NCI-H69 (cell line): ENCODE measurements at places on chromosomes 6 and 20.

GRCh38 chr20:17712708-17713107, 12.9 kb downstream of the BANF2 start:
- DNase-seq, result no peak

- no peak for DNase-seq
Observed at GRCh38 chr6:83921315-83921714, 61.8 kb downstream of the CYB5R4 start.

GRCh38 chr6:84775751-84776150, 11.4 kb upstream of the TBX18 start:
- no peak for DNase-seq

DNA sequence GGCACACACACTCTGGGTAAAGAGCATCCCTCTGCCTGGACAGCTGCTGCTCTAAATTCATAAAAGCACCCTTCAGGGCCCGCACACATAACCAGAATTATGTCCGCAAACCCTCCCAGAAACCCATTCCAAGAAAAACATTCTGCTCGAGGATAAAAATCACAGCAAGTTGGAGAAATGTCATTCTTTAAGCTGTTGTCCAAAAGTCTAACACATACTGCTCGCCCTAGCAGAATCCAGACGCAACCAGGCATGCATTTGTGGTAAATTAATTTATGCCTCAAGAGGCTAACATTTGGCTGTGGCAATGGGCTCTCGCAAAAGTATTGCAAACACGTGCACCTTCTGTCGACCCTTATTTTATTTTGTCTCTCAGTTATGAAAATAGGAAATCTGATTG, 116.1 kb upstream of the INSM1 start:
- DNase-seq, result no peak

DNA sequence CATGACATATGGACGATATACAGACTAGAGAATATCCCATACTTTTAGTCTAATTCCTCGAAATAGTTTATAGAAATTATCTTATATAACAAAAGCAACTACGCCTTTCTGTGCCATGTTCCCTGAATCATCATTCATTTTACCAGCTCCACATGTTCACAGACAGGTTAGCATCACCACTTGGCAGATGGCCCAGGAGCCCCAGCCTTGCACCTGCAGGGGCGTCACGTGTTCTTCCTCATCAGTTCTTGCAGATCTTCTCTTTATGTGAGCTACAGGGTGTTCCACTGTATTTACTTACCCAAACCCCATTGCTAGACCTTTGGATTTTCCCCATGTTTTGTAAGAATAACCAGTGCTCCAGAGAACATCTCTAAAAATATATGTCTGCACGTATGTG, 12.6 kb upstream of the BNIP5 start:
- peak; percentile 96 for DNase-seq

GRCh38 chr6:72755752-72756151, 133.9 kb downstream of the KCNQ5 start:
- peak; percentile 10 for DNase-seq

DNA sequence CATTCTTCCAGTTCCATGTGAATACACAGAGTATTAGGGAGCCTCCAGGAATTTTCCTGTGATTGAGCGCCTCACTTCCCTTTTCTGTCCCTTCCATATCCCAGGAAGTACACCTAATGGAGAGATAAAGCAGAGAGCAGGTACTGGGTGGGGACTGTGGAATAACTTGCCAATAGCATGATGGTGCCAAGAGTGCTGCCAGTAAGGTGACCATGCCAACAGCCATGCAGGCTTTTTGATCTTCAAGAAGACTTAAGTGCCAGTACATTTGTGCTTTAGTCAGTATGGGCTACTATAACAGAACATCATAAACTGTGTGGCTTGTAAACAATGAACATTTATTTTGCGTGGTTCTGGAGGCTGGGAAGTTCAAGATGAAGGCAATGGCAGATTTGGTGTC, 160.2 kb upstream of the RIMS1 start:
- DNase-seq, result no peak

GRCh38 chr6:36957773-36958271, 3.3 kb downstream of the PI16 start:
- DNase-seq, result no peak

- peak; percentile 57 for DNase-seq
Observed at GRCh38 chr6:30169658-30170614, 6.6 kb downstream of the TRIM15 start.

- DNase-seq, result peak; percentile 22
Observed at GRCh38 chr20:21705575-21706260, at the start of gene PAX1. PAX1 (plus strand) TSS chr20:21705664; CDS start chr20:21705713, 49 bp downstream.

- DNase-seq, result no peak
Observed at GRCh38 chr20:39188266-39188765, 226.2 kb downstream of the DHX35 start.

DNA sequence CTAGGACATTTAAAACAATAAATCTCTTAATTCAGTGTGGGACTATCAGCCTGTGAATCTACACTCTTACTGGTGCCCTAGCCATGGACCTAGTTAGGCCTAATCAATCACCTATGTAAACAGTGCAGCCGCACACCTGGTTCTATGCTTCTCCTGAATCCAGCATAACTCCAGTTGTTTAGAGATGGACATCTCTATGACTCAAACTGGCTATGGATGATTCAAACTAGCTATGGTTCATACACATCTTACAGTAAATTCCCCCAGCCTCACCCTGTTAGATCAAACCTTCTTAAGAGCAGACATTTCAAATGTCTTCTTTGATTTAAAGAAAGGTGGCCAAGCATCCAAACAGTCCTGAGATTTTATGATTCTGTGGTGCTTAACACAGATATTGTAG, 34.7 kb downstream of the SLC35B3 start:
- peak; percentile 47 for DNase-seq

- DNase-seq, result peak; percentile 73
Observed at GRCh38 chr6:13710552-13711323, 897 bp downstream of the RANBP9 start.

DNA sequence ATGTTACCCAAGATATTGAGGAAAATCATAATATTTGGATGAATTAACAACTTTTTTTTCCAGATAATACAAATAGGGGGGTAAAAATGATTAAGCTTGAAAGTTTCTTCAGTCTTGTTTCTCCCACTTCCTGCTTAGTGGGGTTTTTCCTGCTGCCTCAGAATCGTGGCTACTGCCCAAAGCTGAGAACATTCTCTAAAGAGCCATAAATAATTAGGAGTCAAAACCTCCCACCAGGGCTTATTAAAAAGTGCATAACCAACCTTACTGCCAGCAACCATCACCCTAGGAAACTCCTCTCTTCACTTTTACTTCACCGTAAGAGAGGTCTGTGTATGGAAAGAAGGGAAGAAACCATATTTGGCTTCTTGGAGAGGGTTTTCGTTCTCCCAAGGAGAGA, 9.0 kb upstream of the LCA5 start:
- DNase-seq, result peak; percentile 50

GRCh38 chr6:28353981-28354676, 4.4 kb downstream of the ZKSCAN3 start:
- peak; percentile 80 for DNase-seq
